Non-pigmented ciliary epithelial cell (primary cell): ENCODE measurements at places on chromosomes 16 and 17.

GRCh38 chr16:2475413-2476344, 752 bp downstream of the TBC1D24 start:
- DNase-seq = no peak

DNA sequence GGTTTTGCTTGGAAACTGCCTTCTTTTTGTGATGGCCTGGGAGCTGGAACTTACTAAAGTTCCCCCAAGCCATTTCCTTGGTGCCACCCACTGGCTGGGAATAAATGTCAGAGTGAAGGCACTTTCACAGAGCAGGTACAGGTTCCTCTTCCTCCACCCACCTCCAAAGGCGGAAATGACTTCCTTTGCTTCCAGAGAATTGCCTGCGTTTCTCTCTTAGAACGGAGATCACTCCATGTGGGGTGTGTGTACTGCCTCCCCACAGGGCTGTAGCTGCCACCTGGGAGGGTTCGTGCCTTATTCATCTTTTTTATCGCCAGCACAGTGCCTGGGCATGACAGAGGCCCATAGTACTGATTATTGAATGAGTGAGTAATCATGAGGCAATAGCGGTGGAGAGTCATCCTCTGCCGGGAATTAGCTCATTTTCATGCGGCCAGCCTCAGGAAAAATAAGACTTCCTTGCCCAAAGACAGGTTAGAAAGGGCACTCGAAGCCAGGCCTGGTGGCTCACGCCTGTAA, 32.2 kb upstream of the HAS3 start:
- DNase-seq = peak; percentile 44

DNA sequence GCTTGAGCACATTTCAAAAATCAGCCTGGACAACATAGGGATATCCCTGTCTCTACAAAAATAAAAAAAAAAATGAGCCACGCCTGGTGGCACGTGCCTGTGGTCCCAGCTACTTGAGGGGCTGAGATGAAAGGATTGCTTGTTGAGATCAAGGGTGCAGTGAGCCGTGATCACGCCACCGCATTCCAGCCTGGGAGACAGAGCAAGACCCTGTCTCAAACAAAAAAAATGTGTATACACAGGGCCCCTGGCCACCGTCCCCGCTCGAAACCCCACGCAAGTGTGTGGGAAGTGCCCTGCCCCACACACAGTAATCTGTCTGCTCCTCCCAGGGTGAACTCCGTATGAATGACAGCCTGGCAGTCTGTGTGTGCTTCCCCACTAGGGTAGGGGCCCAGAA, 93.0 kb upstream of the RPL38 start:
- no peak for DNase-seq

DNA sequence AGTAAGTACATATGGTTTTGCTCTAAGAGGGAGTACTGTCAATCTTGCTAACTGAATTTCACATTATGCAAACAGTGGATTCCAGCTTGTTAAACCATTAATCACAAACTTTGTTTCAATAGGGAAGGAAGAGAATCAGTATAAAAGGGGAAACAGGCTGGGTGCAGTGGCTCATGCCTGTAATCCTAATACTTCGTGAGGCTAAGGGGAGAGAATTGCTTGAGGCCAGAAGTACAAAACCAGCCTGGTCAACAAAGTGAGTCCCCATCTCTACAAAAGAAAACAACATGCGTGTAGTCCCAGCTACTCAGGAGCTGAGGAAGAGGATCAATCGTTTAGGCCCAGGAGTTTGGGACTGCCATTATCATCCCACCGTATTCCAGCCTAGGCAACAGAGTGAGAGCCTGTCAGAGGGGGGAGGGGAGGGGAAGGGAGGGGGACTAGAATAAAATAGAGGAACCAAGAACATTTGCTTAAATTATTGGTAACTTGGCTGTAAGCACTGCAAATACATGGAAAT, 65.7 kb downstream of the FBXL20 start:
- no peak for DNase-seq

DNA sequence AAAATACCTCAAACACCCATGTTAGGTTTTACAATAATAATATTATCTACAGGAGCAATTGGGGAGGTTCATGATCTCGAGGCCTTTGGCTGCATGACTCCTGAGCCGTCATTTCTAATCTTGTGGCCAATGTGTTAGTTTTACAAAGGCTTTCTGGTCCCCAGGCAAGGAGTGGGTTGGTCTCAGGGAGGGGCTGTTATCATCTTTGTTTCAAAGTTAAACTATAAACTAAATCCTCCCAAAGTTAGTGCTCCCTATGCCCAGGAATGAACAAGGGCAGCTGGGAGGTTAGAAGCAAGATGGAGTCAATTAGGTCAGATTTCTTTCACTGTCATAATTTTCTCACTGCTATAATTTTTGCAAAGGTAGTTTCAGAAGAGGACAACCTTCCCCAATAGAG, 9.1 kb upstream of the CCL5 start:
- no peak for DNase-seq

DNA sequence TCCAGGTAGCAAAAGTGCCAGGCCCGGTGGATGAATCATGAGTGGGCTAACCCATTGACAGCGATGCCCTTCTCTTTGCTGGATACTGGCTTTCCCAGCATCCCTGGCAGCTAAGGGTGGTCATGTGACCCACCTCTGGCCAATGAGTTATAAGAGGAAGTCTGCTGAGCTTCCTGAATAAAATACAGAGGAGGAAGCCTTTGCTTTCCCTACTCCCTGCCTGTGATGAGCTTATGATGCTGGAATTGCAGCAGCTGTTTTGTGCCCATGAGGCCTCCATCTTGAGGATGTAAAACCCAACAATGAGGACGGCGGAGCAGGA, 15.0 kb upstream of the ATP2A3 start:
- DNase-seq = no peak
